ENCODE measurements at places on chromosomes 4 and X.
A peak's percentile ranks its signal among the peaks of the same experiment; 100 is the strongest.

- DNase-seq, result no peak
Observed at GRCh38 chr4:169340834-169341233, 70.1 kb upstream of the SH3RF1 start.

DNA sequence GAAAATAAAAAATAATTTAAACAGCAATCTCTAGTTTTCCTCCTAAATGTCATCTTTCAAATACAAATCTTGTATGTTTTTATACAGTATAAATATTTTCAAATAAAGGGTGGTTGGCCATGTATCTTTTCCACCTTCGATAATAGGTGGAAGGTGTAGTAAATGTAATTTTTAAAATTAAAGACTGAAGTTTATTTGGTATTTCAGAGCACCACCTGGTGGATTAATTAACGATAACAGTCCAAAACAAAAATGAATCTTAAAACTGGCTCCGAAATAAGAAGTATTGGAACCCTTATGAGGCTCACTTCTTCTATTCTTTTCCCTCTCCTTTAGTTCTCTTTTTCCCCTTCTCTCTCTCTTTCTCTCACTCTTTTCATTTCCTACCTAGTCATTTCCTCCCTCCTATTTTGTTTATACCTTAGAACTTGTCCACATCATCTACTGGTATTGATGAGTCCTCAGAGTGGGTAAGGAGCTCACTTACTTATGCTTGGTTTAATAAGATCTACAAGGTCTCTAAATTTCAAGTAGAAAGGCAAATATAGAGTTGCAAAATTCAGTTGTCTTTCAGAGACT is 82.9 kb upstream of the EXOC1L start:
- DNase-seq, result no peak

GRCh38 chr4:115294717-115295116 is 181.3 kb upstream of the NDST4 start:
- DNase-seq, result no peak

DNA sequence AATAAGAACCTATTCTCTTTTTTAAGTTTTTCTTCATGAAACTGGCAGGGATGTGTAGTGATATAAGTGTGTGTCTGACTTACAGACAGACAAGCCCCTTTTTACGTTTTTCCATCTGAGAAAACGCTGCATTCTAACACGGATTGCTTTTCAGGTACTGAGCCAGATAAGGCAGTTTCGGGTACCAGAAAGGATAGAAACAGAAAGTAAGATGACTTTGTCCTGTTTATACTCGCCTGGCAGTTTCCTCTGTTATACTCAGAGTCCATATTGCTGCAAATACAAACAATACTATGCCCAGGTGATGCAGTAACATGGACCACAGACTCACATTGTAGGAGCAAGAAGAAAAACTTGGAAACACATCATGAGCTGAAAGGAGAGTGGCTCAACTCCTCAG is 2320.6 kb upstream of the AGA start:
- no peak for DNase-seq

DNA sequence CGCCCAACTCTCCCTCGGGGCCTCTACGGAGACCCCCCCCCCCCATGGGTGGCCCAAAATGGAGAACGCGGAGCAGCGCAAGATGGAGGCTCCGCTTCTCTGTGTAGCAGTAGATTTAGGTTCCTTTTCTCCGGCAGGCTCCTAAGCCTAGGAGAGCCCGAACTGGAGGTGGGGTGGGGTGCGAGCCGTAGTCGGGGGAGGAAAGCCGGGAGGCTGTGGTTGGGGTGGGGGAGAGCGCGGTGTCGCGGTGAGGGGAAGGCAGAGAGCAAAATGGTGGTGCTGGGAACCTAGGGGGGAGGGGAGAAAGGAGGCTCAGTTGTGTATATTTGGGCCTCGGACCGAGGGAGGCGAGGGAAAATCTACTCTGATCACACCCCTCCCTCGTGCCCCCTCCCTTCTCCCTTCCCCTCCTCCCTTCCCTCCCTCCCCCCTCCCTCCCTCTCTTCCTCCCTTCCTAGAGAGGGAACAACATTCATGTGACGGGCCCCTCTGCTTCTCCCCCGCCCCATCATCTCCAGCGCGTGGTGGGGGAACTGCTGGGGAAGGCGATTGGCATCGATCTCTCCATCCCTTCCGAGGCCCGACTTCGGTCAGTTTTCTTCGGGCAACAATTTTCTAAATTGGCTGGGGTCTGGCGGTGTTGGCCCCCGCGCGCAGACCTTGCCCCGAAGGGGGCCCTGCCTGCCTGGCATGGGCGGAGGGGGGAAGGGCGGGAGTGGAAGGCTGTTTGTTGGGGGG is at the start of gene STAG2:
TSS of gene STAG2 (plus strand) at position 439 of the 738 bp plus-strand sequence. CDS start 60,922 bp downstream, outside the sequence.
- DNase-seq, result peak; percentile 73

DNA sequence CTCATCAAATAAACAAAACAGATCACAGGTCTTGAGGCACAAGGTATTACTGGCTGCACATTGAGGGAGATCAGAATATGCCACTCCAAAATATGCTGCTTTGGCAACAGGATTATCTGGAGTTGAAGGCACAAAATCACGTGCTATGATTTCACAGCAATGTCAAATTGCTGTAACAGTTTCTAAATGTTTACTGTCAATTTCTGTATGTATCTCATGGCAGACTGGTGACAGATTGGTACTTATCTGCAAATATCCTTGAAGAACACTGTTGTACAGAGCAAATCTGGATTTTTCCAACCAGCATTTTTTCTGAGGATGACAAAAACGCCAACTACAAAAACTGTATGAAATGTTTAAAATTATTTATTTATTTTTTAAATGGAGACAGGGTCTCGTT is 26.7 kb downstream of the GPR82 start:
- DNase-seq, result no peak

- no peak for DNase-seq
Observed at GRCh38 chr4:6755088-6755753, 27.3 kb upstream of the KIAA0232 start.

DNA sequence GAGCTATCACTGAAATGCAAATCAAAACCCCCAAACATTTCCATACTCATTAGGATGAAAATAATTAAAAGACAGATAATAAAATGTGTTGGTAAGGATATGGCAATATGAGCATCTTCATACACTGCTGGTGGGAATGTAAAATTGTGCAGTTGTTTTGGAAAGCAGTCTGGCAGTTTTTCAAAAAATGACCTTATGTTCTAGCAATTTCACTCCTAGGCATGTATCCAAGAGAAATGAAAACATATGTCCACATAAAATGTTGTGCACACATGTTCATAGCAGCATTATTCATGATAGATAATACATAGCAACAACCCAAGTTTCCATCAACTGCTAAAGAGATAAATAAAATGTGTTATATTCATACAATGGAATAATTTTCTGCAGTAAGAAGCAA is 14.8 kb upstream of the GPRASP2 start:
- DNase-seq, result no peak

DNA sequence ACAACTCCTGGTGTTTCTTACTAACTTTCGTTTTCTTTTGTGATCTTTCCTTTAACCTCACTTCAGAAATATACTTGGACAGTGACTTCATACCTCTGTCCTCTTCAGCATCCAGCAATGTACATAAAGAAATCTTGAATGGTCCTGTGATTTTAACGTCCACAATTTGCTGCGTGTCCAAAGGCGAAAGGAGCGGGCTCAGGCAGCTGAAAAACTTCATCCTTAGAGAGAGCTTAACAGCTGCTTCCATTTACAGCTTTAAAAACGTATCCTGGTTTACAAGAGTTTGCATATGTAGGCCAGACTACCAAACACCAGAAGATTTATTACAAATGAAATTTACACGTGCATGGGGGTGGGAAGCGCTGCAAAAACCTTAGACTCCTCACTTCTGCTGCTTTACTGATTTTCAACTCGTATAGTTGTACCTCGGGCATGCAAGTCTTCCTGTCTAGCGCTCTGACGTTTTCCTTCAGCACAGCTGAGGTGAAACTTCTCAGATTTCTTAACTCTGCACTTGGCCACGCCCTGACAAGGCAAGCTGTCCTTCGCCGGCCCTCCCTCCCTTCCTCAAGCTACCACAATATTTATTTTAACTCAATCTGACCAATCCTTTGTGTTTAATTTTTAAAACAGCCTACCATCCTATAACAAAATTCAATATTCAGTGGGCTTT is 406.4 kb downstream of the FAM47A start:
- no peak for DNase-seq

GRCh38 chr4:38189445-38189844 is 229.2 kb downstream of the PTTG2 start:
- no peak for DNase-seq

DNA sequence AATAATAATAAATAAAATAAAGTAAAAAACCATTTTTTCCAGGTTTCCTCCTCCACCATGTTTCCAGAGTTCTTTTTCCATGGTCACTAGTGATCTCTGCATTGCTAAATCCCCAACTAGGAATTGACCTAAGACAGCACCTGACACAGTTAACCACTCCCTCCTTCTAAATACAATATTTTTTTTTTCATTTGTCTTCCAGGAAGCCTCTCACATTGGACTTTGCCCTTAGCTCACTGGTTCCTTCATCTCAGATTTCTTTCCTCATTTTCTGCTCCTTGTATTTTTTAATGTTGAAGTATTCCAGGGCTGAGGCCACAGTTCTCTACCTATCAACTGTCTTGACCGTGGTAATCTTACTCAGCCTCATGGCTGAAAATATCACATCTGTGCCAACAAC is 187.3 kb upstream of the FAM241A start:
- no peak for DNase-seq

DNA sequence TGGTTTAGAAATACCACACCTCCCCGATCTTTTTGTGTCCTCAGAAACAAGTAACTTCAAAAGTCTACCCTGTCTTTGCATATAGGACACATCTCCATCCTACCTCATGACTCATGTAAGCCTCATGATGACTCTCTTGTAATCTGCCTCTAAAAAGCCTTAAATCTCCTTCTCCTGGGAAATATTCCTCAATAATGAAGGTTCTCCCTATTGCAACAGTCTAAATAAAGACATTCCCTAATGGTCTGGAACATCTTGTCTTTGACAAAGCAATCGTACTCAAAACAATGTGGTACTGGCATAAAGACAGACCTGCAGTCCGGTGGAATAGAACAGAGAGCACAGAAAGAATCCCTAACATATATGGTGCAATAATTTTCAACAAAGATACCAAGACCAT is 257.7 kb downstream of the OPHN1 start:
- DNase-seq, result no peak

DNA sequence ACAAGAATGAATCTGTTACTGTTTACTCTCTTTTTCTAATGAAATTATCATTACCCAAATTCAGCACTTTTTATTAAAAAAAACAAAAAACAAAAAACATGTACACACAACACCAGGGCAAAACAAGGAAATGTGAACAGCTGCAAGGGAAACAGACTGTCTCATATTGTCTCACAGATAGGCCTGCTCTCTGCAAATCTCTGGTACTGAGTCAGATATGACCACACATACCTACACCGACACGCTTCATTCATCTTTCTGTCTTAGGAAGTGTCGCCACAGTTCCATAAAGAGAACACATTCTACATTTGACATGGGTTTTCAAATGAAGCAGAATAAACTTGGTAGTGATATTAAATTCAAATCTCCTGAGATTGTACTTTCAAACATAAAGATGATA is 92.2 kb upstream of the GPR34 start:
- no peak for DNase-seq

DNA sequence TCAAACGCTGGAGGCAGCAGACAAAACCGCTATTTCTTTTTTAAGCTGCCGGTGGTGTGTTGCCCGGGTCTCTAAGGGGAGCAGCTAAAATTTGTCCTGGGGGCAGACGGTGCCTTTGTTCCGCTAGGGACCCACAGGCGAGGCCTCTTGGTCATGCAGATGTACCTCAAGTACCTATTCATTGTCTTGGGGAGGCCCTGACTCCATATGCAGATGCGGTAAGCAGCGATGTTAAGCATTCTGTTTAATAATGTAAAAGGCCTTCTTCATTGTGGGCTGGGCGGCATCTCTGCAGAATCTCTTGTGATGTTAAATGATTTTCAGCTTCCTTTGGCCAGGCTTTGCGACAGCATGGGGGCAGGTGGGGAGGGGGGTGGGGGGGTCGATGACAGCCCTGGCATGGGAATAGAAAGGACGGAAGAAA is 98.9 kb upstream of the PJA1 start:
- no peak for DNase-seq

- DNase-seq, result no peak
Observed at GRCh38 chrX:13369256-13370030, 49.6 kb upstream of the ATXN3L start.

DNA sequence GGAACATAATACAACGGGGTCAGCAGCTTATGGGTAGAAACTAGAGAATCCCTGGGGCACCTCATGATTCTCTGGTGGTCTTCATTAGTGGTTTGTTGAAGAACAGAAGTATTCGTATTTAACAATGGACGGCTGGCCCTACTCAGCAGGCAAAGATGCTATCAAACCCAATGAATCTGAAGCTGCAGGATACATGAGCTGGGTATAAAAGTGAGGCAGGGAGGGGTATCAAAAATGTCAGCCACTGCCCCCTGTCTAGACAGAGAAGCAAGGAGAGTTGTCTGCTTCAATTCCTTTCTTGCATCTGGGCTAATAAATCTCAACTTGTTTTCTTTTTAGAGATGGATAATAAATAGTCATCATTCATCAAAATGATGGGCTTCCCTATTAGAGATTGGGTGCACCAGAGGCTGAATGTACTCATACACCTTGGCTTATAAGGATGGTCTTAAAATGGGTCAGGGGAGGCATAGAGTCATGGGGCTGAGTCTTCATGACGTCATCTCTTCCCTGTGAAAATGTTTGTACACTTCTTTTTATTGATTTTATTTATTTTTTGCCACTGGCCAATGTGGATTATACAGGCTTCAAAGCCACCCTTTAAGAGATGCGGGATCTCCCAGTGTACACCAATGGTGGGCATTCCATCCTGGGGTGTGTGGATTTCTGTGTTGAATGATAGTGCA is 259.5 kb downstream of the SHOX start:
- DNase-seq, result no peak

DNA sequence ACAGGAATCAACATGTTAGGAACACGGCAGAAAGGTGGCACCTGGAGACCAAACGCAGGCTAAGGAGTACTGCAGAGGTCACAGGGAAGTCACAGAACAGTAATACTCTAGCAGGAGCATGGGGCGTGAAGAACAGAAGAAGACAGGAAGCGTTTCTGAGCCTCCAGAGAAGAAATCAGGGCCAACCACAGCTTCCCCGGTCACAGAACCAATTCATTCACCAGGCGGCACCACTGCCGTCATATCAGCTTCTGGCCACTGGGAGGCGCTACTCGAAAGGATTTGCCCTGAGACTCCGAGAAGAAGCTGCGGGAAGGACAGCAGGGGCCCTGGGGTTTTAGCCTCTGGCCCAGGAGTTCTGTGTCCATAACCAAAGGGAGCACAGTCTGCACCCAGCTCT is 78.0 kb upstream of the DRD5 start:
- peak; percentile 62 for DNase-seq

- no peak for DNase-seq
Observed at GRCh38 chr4:72507167-72507566, 61.9 kb downstream of the ADAMTS3 start.

- DNase-seq, result no peak
Observed at GRCh38 chr4:108361886-108362285, 193.2 kb upstream of the LEF1 start.
